ENCODE measurements at places on chromosomes 2 and 18. TPM values are rescaled to one million over a fixed set of nuclear protein-coding genes. Genes with fewer than 3 reads are reported as not detected.

Gene KCNG2
- not detected for total RNA-seq

Gene TAF4B
- total RNA-seq: 29.1 TPM

DNA sequence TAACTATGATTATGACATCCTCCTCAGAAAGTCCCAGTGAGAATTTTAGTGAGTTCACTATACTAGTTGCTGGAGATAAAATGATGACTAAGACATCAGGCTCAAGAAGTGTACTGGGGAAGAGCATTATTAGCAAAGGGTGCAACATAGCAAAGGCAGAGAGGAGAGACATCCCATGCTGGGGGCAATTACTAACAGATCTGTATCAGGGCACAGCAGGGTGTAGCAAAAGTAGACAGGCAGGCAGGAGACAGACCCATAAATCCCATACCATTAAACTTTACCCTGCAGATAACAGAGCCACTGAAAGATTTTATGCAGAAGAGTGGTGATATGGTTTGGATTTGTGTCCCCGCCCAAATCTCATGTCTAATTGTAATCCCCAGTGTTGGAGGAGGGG is 161.7 kb downstream of the SP3 start:
- DNase-seq: no peak

- DNase-seq: no peak
Observed at GRCh38 chr18:9426753-9427152, 48.6 kb upstream of the RALBP1 start.

DNA sequence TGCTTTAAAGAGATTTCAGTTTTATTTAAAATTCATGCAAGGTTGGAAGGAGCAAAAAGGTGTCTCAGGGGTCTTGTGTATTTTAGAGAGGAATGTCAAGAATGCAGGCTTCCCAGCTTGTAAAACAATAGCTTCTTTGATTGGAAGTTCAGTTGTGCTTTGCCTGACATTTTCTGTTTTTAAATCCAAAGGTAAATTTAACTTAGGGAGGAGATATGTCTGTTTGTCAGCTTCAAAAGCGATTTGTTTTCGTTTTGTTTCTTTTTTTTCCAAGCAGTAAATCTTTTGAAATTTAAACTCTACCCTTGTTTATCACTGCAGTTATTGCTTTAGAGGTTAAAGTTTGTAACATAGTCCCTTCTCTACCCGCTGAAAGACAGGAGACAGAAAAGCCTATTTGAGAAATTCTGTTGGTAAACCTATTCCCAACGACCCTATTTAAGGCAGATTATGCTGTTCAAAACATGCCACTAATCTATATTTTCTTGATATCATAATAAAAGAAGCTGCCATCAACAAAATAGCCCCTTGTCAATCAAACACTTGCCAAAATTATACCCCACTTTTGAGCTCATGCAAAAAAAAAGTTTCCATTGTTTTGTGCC is 639.6 kb downstream of the IRS1 start:
- DNase-seq: no peak

GRCh38 chr2:48199070-48199469 is 292.8 kb upstream of the FBXO11 start:
- DNase-seq: no peak

DNA sequence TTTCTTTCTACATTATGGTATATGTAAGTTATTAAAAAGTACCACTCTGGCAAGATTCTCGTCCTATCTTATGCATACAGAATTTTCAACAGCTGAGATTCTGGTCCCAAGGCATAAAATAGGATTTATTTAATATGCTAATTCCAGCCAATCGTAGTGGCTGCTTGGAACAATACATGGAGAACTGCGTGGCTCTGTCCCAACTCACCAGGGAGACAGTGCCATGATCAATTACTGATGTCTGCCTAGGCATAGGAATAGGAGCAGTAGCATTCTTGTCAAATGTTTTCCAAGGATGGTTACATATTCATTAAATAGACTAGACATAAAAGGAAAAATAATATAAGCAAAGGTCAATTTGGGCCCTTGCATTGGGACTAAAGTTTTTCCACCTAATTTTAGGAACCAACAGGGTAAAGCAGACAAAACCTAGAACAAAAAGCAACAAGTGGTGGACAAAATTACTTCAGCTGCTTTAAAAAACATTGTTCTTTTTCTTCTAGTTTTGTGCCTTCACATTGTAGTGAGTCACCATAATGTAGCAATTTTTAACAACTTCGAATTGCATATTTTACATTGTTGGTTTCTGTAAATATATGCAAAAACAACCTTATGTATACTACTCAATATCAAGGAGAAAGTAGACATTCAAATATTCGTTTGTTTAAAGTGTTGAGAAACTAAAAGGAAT is 232.8 kb upstream of the ATP5MC3 start:
- DNase-seq: no peak

- DNase-seq: no peak
Observed at GRCh38 chr2:204892506-204893255, 347.4 kb downstream of the PARD3B start.

- DNase-seq: no peak
Observed at GRCh38 chr18:51946946-51947345, 393.1 kb upstream of the DCC start.

Gene GALNT5
- 0.10 TPM for total RNA-seq

DNA sequence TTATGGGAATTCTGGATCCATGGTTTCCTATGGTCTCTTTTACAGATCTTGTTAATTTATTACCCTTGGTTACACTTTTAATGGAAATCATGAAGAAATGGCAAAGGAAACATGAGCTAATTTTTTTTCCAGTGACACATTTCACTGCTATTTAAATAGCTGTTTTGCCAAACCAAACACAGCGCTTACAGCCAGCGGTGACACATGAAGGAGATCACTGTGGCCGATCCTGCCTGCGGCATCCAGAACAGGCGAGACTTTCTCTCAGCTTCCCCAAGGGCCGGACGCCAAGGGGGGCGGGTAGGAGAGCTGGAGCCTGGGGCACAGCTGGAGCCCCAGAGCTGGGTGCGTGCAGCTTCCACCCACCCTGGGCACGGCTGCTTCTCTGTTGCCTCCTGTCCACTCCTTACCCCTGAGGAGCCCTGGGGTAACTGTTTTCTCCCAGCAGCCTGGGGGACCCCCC is 81.4 kb upstream of the PKDCC start:
- no peak for DNase-seq

DNA sequence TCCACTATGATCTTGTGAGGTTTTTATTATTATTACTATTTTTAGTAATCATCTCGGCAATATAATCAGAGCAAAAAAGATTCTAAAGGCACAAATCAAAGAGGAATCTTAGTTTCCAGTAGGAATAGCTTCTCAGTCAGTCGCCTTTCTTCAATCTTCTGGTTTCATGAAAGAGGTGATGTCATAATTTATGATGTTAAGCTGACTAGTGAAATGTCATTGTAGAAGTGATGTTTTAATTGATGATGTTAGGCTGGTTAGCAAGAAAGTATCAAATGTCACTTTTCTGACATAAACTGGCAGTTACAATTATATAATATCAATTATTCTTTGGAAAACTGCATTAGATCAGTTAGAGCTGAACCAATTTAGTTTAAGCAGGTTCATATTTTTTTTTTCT is 476.7 kb upstream of the ETAA1 start:
- DNase-seq: no peak

DNA sequence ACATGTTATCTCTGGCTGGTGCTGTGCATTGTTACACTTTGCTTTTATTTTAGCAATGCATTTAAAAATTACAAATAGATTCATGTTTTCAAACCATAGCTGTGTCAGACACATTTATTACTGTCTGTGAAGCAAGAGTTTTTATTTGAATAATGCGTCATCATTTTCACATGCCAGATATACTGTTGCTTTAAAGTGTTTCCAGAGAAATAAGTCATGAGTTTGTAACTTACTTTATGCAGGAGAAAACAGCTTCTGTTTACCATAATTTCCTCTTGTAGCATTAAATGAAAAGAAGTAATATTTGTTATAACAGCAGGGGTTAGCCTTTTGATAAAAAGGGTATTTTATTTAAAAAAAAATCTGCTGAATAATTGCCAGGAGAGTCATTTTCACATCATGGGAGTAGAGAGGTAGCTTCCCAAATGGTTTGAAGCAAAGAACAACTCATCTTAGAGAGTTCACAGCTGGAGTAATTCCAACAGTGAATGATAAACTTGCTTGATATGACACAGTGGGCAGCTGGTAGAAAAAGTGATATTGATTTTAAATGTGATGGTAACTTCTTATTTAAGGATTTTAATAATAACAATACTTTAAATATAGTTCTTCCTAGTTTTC is 1274.5 kb upstream of the CRIM1 start:
- DNase-seq: no peak

- no peak for DNase-seq
Observed at GRCh38 chr2:104040771-104041170, 813.1 kb upstream of the POU3F3 start.

DNA sequence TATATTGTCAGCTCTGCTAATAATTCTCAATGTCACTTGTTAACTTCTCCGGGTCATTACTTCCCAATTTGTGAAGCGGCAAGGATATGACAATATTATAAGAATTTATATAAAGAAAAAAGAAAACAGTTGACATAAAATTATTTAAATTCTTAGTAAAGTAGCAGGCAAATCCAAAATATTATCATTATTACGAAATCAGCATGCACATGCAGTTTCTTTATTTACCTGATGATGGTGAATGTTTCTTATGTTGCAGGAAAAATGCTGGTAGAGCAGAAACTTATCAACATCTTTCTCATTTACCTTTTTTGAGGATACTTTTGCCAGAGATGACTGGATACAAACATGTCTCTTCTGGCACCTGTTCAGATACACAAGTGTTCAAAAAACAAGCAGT is 38.1 kb downstream of the SRBD1 start:
- no peak for DNase-seq

- DNase-seq: no peak
Observed at GRCh38 chr2:181471783-181472182, 14.6 kb downstream of the ITGA4 start.

Data from activated naive CD4-positive, alpha-beta T cell treated with anti-CD3 and anti-CD28 coated beads, Interleukin-2, amount 50 U/mL, for 72 hours (primary cell).